ENCODE measurements at places on chromosomes 3 and 15.

GRCh38 chr15:90154861-90155626 is 46.1 kb upstream of the SEMA4B start:
- no peak for DNase-seq

DNA sequence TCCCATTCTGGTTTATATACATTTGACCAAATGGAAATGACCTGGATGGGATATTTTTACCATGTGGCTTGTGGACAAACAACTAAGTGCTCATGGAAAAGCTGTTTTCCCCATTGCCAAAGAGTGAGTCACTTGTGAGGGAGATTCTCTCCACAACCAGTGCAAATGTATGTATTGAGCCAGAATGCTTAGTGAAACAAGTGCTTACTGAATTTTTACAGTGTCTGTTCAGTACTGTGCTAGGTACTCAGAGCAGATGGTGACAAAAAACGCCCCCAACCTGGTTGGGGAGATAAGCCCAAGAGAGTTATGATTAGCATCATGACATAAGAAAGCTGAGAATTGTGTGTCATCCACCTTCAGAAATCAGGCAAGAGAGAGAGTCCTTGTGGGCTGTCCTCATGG is 2.3 kb downstream of the CHP1 start:
- DNase-seq = no peak

DNA sequence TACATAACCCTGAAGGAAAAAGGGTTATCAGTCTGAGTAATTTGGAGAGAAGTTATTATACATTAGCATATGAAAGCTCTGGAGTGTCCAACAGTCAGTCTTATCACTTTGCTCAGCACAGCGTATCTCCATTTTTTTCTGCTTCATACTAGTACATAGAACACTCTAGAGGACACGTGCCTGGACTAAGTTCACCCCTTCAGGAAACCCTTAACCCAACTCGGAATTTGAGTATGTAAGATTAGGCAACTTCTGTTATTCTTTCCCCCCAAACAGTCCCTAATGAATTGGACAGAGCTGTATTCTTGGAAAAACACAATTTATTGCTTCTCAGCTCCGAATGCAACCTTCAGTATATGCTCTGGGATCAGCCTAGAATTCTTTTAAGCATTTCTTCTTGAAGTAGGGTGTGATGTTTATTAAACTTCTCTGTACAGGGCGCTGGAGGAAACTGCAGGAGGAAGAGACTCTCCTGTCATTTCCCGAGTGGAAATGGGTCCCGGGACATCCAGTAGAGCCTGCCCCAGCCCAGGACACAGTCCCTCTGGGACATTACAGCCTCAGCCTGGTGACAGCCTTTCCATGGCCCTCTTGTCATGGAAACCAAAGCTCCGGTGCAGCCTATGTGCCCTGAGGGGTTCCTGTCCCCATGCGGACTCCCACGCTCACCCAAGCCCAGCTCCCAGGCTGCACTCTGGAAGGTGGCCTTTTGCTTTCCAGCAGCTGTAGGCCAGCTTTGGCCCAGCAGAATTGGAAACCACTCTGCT is 37.3 kb upstream of the CMTM8 start:
- no peak for DNase-seq

GRCh38 chr15:52350423-52350822 is 54.8 kb upstream of the MYO5C start:
- no peak for DNase-seq

GRCh38 chr3:11195721-11196332 is 41.5 kb downstream of the HRH1 start:
- DNase-seq = no peak

DNA sequence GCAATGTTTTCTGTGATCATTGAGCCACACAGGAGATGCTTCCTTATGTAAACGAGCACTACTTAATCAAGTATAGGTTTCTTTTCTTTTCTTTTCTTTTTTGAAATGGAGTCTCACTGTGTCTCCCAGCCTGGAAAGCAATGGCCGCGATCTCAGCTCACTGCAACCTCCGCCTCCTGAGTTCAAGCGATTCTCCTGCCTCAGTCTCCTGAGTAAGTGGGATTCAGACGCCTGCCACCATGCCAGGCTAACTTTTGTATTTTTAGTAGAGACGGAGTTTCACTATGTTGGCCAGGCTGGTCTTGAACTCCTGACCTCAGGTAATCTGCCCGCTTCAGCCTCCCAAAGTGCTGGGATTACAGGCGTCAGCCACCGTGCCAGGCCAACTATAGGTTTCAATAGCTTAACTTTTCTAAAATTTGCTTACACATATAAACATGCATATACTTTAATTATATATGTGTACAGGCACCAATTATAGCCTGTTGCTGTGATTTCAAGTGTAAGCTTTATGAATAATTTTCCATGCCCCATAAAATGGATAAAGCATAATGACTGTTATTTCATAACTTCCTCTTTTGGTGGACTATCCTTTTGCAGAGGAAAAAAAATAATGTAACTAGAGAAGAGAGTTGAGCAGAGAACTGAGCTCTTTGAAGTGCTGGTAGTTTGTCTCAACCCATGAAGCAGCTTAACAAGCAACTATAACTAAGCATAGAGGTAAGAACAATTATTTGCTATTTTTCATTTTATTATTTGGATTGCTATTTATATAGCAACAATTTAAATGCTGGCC is 24.8 kb upstream of the MBNL1 start:
- peak; percentile 20 for DNase-seq

- no peak for DNase-seq
Observed at GRCh38 chr3:142276781-142277180, 51.4 kb upstream of the GK5 start.

DNA sequence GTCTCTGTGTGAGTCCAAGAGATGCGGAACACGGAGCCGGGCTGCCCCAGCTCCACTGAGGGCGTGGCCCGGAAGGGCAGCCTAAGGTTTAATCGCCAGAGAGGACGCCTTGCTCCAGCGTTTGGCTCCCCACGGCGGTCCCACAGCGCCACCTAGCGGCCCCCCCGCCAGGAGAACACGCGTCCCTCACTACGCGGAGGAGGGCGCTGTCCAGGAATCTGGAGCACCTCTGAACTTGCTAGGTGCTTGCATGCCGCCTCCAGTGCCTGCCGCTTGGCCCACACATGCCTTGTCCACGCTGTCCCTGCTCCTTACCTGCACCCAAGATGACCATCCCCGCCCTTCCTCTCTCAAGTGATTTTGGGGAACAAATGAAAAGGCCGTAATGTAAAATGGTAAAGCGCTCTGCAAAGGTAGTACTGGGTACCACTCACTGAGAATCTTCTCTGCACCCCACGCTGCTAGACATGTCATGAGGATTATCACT is 14.4 kb upstream of the MRPS22 start:
- peak; percentile 88 for DNase-seq

All from activated naive CD4-positive, alpha-beta T cell treated with anti-CD3 and anti-CD28 coated beads, Interleukin-2, amount 50 U/mL, for 16 hours (primary cell).